Activated T-helper 2 cell treated with anti-CD3 and anti-CD28 coated beads, Interferon-gamma antibody, Interleukin-2, Interleukin-4, amounts not matched to agents 10 μg/mL and 5 μg/mL and 100 μg/mL, durations not matched to agents 14 hours and 24 hours and 36 hours (primary cell): ENCODE measurements at places on chromosomes 7 and 10.
A peak's percentile ranks its signal among the peaks of the same experiment; 100 is the strongest.

- H3K36me3 ChIP-seq = peaks cover 20% of the 10 kb centered on the region
- H3K4me3 ChIP-seq = peak within 1 kb of the TSS; percentile 99
- H3K27ac ChIP-seq = peak within 1 kb of the TSS; percentile 97
- peak; percentile 82 for DNase-seq
- no peaks in the 10 kb centered on the region for H3K27me3 ChIP-seq
These were observed at the start of gene NFE2L3 for GRCh38 chr7:26151953-26152781. TSS of gene NFE2L3 (plus strand) at chr7:26152198. CDS start at chr7:26152499, 301 bp downstream.

DNA sequence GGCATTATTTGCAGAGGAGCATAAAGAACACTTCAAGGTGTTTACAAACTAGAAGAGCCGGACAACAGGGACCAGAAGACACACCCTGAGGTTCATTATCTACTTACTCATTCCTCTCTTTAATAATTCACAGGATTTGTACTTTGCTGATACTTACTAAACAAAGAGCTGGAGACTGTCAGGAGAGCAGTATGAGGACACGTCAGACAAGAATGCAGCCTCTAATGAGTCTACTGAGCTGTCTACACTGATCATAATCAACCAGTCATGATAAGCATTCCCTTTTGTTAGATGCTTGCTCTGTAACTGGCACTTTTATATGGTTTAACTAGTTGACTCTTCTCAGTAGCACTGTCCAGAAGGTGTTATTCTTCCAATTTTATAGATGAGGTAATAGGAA lies 243.3 kb upstream of the CDC14C start:
- no peak overlapping the region for H3K27ac ChIP-seq
- no peak for DNase-seq
- H3K27me3 ChIP-seq = no peaks in the 10 kb centered on the region
- H3K36me3 ChIP-seq = no peaks in the 10 kb centered on the region
- H3K4me3 ChIP-seq = no peak overlapping the region

- H3K36me3 ChIP-seq = no peaks in the 10 kb centered on the region
- DNase-seq = no peak
- H3K4me3 ChIP-seq = no peak overlapping the region
- H3K27ac ChIP-seq = no peak overlapping the region
These were observed 1084.2 kb downstream of the KCNMA1 start for GRCh38 chr10:76553263-76554032.

DNA sequence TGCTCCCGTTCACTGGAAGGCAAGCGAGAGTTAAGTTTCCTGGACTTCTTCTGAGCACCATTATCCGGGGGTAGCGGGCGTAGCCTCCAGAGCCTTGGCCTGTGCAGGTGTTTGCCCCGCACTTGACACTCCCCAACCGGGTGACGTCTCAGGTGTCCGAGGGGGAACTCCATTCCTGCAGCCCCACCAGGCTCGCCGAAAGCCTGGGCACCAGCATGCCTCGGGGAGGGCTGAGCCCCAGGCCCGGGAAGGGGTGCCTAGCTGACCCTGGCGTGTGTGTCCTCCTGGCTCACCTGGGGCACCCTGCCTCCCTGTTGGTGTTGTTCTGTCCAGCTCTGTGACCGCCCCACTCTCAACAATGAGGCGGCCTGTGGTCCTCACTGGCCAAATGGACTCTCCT lies 109.4 kb upstream of the GPR26 start:
- DNase-seq = no peak
- H3K4me3 ChIP-seq = no peak overlapping the region
- H3K27ac ChIP-seq = no peak overlapping the region
- peaks cover 1% of the 10 kb centered on the region for H3K27me3 ChIP-seq

DNA sequence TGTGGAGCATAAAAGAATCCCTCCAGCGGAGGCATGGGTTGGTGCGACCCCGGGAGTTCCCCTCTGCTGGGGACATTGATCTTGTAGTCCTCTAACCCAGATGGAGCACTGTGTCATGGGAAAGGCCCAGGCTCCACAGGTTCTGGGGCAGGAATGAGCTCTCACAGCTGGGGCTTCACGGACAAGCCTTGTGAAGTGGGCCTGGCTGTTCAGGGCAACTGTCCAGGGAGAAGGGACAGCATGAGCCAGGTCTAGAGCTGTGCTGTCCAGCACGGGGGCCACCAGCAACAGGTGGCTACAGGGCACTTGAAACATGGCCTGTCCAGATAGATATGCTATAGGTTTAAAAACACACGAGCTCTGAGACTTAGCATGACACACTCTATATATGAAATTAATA lies 11.4 kb downstream of the GPR26 start:
- DNase-seq = no peak
- no peaks in the 10 kb centered on the region for H3K27me3 ChIP-seq
- H3K4me1 ChIP-seq = no peaks in the 10 kb centered on the region
- no peak overlapping the region for H3K4me3 ChIP-seq

GRCh38 chr7:144439717-144440205 lies 36.3 kb upstream of the NOBOX start:
- H3K36me3 ChIP-seq = no peaks in the 10 kb centered on the region
- no peak overlapping the region for H3K4me3 ChIP-seq
- no peaks in the 10 kb centered on the region for H3K4me1 ChIP-seq
- H3K27ac ChIP-seq = no peak overlapping the region

DNA sequence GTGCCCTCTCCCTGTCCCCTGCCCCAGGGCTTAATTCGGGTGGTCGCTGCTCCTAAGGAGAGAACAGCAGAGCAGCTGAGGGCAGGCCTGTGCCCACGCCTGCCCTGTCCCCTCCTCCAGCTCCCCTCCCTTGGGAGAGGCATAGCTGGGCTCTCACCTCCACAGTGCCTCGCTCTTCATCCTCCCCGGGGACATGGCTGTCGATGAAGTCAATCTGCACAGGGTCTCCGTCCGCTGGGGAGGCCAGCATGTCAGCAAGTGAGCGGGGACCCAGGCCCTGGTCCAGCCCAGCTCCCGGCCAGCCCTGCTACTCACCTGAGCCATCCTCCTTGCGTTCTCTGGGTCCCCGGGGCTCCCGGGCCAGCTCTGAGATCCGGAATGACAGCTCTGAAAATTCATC lies 3.8 kb upstream of the SAP25 start:
- no peak overlapping the region for H3K27ac ChIP-seq
- peaks cover 3% of the 10 kb centered on the region for H3K4me1 ChIP-seq
- H3K36me3 ChIP-seq = peaks cover 30% of the 10 kb centered on the region

- peaks cover 2% of the 10 kb centered on the region for H3K4me1 ChIP-seq
- no peaks in the 10 kb centered on the region for H3K27me3 ChIP-seq
- no peak for DNase-seq
- H3K27ac ChIP-seq = no peak overlapping the region
- H3K36me3 ChIP-seq = no peaks in the 10 kb centered on the region
These were observed 59.9 kb downstream of the SGMS1 start for GRCh38 chr10:50563906-50564305.

GRCh38 chr10:4588824-4589223 lies 237.2 kb upstream of the AKR1E2 start:
- no peak overlapping the region for H3K4me3 ChIP-seq
- H3K4me1 ChIP-seq = no peaks in the 10 kb centered on the region
- peaks cover 10% of the 10 kb centered on the region for H3K27me3 ChIP-seq
- no peak overlapping the region for H3K27ac ChIP-seq
- H3K36me3 ChIP-seq = no peaks in the 10 kb centered on the region

DNA sequence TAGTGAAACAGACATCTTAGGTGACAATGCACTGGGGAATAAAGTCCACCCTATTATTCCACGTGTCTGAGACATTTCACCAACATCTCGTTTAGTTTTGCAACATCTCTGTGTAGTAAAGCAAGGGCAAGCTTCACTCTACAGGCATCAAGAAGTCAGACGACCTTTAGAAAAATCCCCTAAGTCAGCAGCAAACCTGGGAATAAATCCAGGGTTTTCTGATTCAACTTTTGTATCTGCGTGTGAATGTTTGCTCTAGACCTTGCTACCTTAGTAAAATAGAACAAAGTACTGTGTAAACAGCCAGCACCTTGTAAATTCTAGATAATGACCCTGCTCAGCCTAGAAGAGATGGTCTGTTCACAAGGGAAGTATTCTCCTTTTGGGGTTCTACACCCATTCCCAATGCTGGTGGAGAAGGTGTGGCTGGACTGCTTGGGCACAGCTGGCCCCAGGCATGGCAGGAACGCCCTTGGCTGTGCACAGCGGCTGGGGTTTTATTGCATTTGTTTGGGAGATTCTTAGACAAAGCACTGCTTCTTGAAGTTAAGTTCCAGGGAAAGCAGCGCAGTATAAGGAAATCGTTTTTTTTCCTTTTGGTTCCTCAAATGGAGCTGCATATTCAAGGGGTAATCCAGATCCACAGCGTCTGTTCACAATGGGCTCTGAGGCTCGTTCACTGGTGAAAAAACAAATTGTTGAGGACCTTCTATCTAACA lies 38.3 kb upstream of the GALNTL5 start:
- no peaks in the 10 kb centered on the region for H3K4me1 ChIP-seq
- peaks cover 9% of the 10 kb centered on the region for H3K27me3 ChIP-seq
- H3K4me3 ChIP-seq = no peak overlapping the region
- H3K27ac ChIP-seq = no peak overlapping the region
- DNase-seq = no peak

GRCh38 chr7:101720324-101720723 lies 91.2 kb upstream of the MYL10 start:
- no peak for DNase-seq
- no peaks in the 10 kb centered on the region for H3K36me3 ChIP-seq
- no peak overlapping the region for H3K27ac ChIP-seq
- no peaks in the 10 kb centered on the region for H3K4me1 ChIP-seq

- no peak for DNase-seq
- H3K4me1 ChIP-seq = peaks cover 22% of the 10 kb centered on the region
- peaks cover 12% of the 10 kb centered on the region for H3K27me3 ChIP-seq
- H3K36me3 ChIP-seq = no peaks in the 10 kb centered on the region
These were observed 8.0 kb upstream of the ZMIZ1 start for GRCh38 chr10:79060641-79061255.

- H3K4me1 ChIP-seq = no peaks in the 10 kb centered on the region
- H3K27ac ChIP-seq = no peak overlapping the region
- H3K4me3 ChIP-seq = no peak overlapping the region
- no peaks in the 10 kb centered on the region for H3K36me3 ChIP-seq
- DNase-seq = no peak
These were observed 149.2 kb downstream of the PAXIP1 start for GRCh38 chr7:154853727-154854095.

GRCh38 chr7:50272808-50273207 lies 31.7 kb upstream of the IKZF1 start:
- peaks cover 8% of the 10 kb centered on the region for H3K36me3 ChIP-seq
- H3K27me3 ChIP-seq = no peaks in the 10 kb centered on the region
- DNase-seq = no peak

DNA sequence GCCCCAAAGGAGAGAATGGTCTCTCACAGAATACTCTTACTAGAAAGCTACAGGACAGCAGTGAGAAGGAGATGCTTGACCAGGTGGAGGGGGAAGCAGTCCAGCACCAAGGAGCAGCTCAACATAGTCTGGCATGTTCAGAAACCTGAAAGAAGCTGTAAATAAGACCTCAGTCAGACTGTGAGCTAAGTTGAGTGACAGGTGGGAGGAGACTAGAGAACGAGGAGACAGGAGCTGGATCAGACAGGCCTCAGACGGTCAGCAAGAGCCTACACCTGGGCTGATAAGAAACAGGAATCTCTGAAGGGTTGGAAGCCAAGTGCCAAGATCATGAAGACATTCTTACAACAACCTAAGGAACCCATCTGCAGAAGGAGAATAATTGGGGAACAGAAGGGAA lies 54.5 kb downstream of the ELMO1 start:
- no peaks in the 10 kb centered on the region for H3K27me3 ChIP-seq
- no peak for DNase-seq
- no peaks in the 10 kb centered on the region for H3K36me3 ChIP-seq
- peaks cover 7% of the 10 kb centered on the region for H3K4me1 ChIP-seq
- H3K27ac ChIP-seq = no peak overlapping the region

- H3K36me3 ChIP-seq = no peaks in the 10 kb centered on the region
- H3K4me1 ChIP-seq = no peaks in the 10 kb centered on the region
- no peak overlapping the region for H3K4me3 ChIP-seq
- H3K27me3 ChIP-seq = no peaks in the 10 kb centered on the region
These were observed 71.2 kb downstream of the TMEM178B start for GRCh38 chr7:141144921-141145629.

DNA sequence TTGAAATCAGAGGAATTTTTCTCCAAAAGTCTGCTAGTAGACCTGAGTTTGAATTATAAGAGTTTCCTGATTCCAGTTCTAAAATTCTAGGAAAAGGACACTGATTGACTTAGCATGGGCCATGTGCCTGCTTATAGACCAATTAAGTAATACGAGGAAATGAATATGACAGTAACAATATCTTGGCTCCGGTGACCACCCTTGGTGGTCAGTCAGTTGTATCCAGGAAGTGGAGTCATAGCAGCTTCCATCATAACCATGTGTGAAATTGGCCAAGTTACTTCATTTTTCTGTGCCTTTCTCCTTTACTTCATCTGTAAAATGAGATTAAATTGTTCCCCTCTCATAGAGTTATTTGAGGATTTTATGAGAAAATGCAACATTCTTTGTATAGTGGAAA lies 66.9 kb downstream of the MTPAP start:
- H3K27ac ChIP-seq = no peak overlapping the region
- peaks cover 3% of the 10 kb centered on the region for H3K27me3 ChIP-seq
- H3K4me3 ChIP-seq = no peak overlapping the region
- no peak for DNase-seq
- H3K4me1 ChIP-seq = peaks cover 8% of the 10 kb centered on the region

DNA sequence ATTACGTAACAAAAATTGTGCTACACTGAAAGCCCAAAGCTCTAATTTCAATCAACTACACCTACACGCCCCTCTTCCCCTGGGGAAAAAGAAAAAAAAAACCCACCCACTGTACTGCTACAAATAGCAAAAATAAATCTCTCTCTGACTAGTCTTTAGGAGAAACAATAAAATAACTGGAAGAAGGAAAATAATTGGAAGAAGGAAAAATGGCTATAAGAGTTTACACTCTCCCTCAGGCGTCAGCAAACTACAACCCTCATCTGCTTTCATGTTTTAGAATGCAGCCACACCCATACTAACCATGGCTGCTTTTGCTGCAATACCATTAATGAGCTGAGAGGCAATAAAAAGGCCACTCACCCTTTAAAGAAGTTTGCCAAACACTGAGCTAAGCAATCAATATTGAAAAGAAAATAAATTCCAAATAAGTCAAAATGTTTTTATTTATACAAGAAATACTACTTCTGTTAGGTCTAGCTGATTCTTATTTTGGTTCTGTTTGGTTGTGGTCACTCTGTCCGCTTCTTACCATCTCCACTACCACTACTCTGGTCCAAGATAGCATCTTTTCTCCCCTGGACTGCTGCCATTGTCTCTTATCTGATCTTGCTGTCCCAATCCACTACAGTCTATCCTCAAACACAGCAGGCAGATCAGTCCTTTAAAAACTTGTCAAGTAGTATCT lies 3.8 kb downstream of the MINDY3 start:
- H3K36me3 ChIP-seq = peaks cover 35% of the 10 kb centered on the region
- peaks cover 26% of the 10 kb centered on the region for H3K4me1 ChIP-seq
- no peak overlapping the region for H3K4me3 ChIP-seq
- no peak overlapping the region for H3K27ac ChIP-seq
- no peaks in the 10 kb centered on the region for H3K27me3 ChIP-seq

DNA sequence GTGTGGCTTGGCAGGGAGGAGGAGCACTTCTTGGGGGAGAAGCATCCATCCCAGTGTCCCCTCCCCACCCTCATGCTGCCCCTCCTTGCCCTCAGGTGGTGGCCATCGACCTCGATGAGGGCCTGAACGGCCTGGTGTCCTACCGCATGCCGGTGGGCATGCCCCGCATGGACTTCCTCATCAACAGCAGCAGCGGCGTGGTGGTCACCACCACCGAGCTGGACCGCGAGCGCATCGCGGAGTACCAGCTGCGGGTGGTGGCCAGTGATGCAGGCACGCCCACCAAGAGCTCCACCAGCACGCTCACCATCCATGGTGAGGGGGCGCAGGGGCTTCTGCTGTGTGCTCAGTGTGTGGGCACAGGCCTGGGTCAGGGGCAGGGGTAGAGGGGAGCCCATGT lies 14.8 kb downstream of the C10orf105 start:
- H3K4me3 ChIP-seq = no peak overlapping the region
- H3K4me1 ChIP-seq = peaks cover 6% of the 10 kb centered on the region
- H3K36me3 ChIP-seq = no peaks in the 10 kb centered on the region
- H3K27ac ChIP-seq = no peak overlapping the region
- DNase-seq = no peak
